Stimulated activated CD4-positive, alpha-beta T cell treated with anti-CD3 and anti-CD28 coated beads, Interleukin-1b, Interleukin-23, amount 100 ng/mL, for 24 hours (primary cell): ENCODE measurements at places on chromosomes 2 and 18.

GRCh38 chr2:215347878-215348277 lies 36.0 kb downstream of the ATIC start:
- DNase-seq = no peak

DNA sequence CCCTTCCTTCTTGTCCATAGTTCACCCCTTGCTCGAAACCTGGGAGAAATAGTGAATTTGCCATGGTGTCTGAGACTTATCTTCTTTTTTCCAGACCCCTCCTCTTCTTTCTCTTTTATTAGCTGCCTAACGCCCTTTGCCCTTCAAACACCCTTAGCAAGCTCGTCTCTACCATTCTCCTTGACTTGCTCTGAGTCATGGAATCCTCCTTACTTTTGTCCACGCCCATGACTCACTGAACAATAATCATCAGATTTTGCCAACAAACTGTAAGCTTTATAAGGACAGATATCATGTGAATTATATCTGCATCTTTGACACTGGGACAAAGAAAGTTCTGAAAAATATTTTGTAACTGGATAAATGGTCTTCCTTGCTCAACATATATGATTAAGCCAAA lies 67.1 kb upstream of the CNTNAP5 start:
- DNase-seq = no peak

DNA sequence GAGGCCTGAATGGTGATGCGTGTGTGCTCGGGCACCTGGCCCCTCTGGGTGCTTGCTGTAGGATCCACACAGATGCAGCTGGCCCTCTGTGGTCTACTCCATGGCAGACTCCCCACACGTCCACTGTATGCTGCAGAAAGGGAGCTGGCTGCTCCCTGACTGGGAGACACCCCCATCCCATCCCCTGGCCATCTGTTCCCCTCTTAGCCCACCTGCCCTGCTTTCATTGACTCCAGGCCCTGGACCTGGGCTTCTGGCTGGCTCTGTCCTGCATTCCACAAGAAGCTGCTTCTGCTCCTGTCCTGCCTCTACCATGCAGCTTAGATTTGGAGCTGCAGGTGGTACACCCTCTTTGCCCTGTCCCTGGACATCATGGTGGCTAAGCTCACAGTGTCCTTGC lies 80.1 kb downstream of the FHOD3 start:
- no peak for DNase-seq

DNA sequence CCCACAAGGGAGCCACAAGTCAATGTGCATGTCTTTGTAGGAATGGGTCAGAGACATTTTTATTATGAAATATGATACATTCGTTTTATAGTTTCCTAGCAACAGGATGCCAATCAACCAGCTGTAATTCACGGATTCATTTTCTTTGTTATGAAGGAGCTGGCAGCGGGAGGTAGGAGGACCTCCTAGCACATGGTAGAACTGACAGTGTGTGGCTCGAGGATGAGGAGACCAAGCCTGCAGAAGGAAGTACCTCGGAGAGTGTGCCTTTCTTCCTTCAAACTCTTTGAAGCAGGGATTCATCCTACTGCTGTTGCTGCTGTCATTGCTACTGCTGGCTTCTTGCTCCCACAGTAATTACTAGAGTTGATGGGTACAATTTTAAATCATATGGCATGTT lies 504.8 kb upstream of the KLHL29 start:
- no peak for DNase-seq

DNA sequence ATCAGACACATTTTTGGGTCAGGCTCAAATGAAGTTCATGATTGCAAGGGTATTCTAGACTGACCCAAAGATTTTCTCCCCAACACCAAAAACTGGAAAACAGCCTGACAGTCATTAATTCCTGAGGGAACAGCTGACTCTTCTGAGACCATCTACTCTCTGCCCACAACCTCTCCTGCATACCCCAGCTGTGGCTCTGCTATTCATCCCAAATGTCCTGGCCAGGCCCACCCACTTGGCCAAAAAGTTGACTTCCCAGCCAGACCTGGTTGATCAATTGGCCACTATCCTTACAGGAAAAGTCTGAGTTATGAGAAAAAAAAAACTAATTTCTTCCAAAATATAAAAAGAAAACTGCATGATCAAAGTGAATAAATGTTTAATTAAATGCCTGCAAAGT lies 103.8 kb upstream of the ST3GAL5 start:
- no peak for DNase-seq

- peak; percentile 14 for DNase-seq
These were observed 69.7 kb upstream of the NCK2 start for GRCh38 chr2:105674859-105675541.

DNA sequence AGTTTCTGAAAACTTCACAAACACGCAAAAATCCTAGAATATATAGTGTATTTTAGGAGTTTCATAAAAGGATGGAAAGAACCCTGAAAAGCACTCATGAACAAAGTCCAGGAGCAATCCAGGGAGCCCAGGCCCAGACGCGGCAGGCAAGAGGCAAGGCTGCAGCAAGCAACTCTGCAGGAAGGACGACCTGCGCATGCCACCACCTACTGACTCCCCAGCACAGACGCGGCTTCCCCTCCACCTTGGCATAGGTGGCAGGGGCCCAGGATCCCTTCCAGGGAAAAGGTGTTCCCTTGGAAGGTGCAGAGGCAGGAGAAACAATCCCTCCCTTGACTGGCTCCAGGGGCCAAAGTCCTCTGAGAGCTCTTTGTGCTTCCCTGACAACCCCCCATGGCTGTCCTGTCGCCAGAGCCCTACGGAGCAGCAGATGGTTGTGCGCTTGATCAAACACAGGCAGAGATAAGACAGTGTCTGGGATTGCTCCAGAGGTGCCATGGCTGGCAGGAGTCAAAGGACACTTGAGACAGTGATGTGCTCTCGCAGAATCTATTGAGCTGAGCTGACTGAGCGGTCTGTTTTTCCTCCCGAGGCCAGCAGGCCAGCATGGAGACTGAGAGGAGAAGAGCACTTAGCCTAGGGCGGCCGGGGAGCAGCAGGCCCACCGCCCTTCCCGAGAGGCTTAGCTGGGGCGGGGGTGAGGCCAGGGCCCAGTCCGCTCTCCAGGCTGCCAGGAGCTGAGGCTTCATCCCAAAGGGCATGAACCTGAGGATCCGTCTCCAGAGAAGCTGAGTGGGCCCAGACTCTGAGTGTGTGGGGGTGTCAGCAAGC lies 10.8 kb upstream of the AMER3 start:
- DNase-seq = no peak

- no peak for DNase-seq
These were observed 30.7 kb downstream of the PKP4 start for GRCh38 chr2:158487419-158487818.

GRCh38 chr2:131394147-131394931 lies 30.4 kb upstream of the RAB6D start:
- no peak for DNase-seq

DNA sequence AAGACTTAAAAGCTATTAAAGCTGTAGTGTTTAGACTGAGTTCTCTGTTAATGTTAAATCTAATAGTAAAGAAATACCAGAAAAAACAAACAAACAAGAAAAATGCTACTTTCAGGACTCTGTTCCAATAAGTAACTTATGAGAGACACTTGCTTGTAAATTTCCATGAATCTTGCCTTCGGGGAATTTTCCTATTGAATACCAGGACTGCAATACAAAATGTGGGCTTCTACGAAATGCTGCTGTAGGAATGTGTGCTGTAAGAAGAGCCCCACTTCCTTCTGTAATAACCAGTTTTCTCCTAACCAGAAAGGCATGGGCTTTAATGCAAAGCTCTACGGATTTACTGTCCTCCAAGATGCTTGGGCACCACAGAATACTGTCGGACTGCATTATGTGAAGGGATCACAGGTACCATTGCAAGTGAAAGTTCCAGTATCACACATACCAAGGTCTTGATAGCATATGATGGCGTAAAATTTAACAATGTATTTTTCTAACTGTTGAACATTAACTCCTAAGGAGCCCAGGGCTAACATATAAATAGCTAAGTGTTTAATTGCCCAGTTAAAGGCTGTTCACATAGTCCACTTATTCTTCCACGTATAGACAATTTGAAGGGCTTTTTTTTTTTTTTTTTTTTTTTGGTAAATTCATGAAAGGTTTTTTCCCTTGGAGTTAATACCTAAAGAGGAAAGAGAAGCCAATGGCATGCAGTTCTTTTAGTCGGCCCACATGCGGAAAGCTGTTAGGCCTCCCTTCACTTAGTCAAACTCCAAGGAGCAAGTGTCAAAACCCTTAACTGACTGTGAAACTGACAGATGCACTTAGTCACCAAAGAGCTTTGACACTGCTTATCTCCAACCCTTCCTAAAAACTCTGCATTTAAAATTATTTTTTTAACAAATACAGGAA lies 564.0 kb upstream of the POU3F3 start:
- no peak for DNase-seq

GRCh38 chr2:40352041-40352702 lies 99.7 kb downstream of the SLC8A1 start:
- no peak for DNase-seq

GRCh38 chr18:63878343-63878742 lies 9.2 kb upstream of the SERPINB2 start:
- DNase-seq = no peak

DNA sequence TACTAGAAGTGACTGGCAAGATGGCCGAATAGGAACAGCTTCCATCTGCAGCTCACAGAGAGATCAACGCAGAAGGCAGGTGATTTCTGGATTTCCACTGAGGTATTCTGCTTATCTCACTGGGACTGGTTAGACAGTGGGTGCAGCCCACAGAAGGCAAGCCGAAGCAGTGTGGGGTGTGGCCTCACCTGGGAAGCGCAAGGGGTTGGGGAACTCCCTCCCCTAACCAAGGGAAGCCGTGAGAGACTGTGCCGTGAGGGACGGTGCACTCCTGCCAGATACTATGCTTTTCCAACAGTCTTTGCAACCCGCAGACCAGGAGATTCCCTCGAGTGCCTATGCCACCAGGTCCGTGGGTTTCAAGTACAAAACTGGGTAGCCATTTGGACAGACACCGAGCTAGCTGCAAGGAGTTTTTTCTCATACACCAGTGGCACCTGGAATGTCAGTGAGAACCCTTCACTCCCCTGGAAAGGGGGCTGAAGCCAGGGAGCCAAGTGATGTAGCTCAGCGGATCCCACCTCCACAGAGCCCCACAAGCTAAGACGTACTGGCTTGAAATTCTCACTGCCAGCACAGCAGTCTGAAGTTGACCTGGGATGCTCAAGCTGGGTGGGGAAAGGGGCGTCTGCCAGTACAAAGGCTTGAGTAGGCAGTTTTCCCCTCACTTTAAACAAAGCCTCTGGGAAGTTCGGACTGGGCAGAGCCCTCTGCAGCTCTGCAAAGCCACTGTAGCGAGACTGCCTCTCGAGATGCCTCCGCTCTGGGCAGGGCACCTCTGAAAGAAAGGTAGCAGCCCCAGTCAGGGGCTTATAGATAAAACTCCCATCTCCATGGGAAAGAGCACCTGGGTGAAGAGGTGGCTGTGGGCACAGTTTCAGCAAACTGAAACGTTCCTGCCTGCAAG lies 40.1 kb downstream of the PLEK start:
- DNase-seq = no peak

GRCh38 chr2:97011977-97012569 lies 25.7 kb upstream of the FAM178B start:
- DNase-seq = no peak

GRCh38 chr2:98505971-98506664 lies 61.5 kb downstream of the INPP4A start:
- DNase-seq = no peak

DNA sequence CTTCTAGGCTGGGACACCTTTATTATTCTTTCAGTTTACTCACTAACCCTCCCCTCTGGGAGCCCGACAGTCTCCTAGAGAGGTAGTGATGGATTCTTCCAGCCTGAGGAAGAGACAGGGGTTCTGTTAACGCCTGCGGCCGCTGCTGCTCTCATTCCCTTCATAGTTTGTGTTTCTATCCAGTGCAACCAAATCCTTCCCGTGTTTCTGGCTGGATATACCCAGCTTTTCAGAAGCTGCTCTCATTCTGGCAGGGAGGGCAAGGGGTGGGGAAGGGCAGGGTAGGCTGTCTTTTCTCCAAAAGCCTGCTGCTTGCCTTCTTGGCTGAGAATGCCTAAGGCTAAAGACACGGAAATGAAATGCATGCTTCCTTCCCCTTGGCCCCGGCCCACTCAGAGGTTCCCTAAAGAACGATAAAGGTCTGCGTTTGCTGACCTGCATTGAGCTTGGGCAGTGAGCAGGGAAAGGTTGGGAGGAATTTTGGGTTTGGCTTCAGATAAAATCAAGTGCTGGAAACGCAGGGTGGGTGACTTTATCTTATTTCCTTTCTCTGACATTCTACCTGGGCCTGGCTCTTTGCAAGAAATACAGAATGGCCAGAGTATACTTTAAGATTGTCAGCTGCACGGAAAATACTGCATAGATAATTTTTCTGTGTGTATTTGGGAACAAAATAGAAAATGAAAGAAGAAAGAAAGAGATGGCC lies 390.9 kb downstream of the NBAS start:
- DNase-seq = no peak

GRCh38 chr2:190589008-190589407 lies 54.5 kb upstream of the NEMP2 start:
- DNase-seq = no peak

DNA sequence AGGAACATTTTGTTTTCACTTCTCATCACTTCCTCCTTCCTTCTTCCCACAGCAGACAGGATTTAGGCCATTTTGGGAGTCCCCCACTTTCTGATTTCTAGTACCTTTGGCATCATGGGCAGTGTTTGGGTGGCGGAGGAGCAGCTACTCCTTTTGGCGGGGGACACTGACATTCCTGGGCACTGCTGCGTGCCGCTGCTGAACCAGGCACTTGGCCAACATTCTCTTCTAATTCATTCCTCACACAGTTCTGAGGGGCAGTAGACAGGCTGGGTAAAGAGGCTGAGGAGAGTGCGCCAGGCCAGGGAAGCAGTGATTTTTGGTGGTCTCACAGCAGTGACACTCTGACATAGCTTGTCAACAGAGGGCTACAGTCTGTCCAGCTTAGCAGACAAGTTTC lies 270.2 kb downstream of the LOXHD1 start:
- DNase-seq = no peak

- no peak for DNase-seq
These were observed 5.5 kb upstream of the ST8SIA3 start for GRCh38 chr18:57346876-57347275.

GRCh38 chr2:197661626-197662025 lies 13.8 kb downstream of the RFTN2 start:
- no peak for DNase-seq

GRCh38 chr2:101860157-101860556 lies 131.6 kb upstream of the IL1R2 start:
- DNase-seq = no peak

GRCh38 chr2:73780237-73780582 lies 307 bp upstream of the DUSP11 start:
- no peak for DNase-seq

GRCh38 chr2:94985636-94986035 lies 39.9 kb upstream of the MAL start:
- no peak for DNase-seq

- DNase-seq = no peak
These were observed 26.5 kb upstream of the KLF11 start for GRCh38 chr2:10016802-10017258.

- DNase-seq = no peak
These were observed 35.4 kb downstream of the TMEM247 start for GRCh38 chr2:46514738-46515137.

GRCh38 chr2:5495586-5495985 lies 196.6 kb upstream of the SOX11 start:
- DNase-seq = no peak

GRCh38 chr2:227132986-227133385 lies 31.0 kb downstream of the COL4A4 start:
- DNase-seq = no peak
